ENCODE measurements at places on chromosomes 5 and 9. TPM values are rescaled to one million over a fixed set of nuclear protein-coding genes. Genes with fewer than 3 reads are reported as not detected.

DNA sequence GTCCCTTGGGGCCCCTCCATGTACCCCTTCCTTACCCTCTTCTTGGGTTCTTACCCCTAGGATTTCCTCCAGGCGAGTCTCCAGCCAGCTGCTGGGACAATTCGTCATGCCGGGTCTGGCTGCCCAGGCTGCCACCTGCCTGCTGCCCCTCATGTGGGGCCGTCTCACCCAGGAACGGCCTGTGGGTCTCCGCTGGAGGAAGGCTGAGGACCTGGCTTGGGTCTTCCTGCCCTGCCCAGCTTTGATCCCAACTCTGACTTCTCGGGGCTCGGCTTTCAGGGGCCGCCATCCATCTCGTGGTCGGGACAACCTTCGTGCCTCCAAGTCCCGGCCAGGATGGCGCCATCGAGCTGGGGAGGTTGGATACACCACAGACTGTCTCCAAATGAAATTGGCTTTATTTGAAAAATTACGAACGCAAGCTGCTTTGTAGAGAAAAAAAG lies 38.1 kb downstream of the HMCN2 start:
- no peak for DNase-seq

TPRN gene
- 142 TPM for total RNA-seq

- DNase-seq = no peak
These were observed 154.2 kb downstream of the TMC1 start for GRCh38 chr9:72675586-72675985.

COMMD10 gene
- total RNA-seq = 24.3 TPM

PLAC8L1 gene
- total RNA-seq = not detected

APBA1 gene
- total RNA-seq = 11.3 TPM

DNA sequence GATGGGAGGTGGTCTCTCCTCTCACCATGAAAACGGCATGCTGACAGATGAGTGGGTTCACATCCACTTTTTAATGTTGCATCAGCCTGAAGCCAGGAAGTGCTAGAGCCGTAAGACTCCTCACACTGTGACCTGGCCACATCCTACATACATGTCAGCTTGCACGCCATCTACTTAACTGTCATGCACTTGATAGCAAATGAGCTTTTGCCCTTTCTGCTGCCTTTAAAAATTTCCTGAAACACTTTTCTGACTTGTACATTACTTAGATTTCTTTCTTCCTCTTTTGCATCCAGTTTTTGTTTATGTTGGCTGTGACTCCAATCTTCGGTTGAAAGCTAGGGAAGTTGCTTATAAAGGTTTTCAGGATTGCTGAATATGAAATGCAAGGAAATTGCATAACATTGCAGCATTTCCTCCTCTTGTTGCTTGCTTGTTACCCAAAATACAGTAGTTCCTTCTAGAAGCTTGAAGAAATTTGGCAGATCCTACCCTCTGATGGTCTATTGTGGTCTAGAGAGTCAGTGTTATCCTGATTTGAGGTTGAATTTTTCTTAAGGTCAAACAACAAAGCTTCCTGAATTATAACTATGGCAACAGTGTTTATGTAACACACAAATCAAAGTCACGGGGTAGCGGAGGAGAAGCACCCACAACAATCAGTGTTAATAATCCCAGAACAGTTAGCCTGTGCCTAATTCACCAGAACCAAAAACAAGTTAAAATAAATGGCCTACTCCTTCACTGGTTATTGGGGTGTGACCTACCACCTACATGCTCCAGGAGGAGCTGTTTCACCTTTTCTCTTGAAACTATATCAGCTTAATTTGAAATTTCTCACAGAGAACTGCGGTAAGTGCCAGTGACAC lies 232.5 kb downstream of the ARHGAP26 start:
- DNase-seq = peak; percentile 54

DNA sequence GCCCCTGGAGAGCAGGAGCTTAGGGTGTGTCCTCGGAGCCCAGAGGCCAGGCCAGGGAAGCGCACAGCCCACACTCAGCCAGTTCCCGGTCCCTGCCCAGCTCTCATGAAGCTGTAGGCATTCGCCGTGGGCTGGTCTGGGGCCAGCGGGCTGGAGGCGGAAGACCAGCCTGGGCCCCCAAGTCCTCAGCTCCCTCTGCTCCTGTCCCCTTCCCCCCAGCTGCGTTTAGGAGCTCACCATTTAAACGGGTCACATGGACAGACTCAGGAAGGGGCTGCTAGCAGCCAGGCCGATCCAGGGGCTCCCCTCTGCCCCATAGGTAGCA lies 17.4 kb downstream of the DNLZ start:
- no peak for DNase-seq

GRCh38 chr9:38153152-38153909 lies 84.3 kb upstream of the SHB start:
- no peak for DNase-seq

GRCh38 chr9:76223749-76224340 lies 170.4 kb downstream of the RFK start:
- no peak for DNase-seq

- peak; percentile 63 for DNase-seq
These were observed at the start of gene ANKRD33B for GRCh38 chr5:10563945-10564837. Gene ANKRD33B (plus strand): TSS chr5:10564070. CDS start chr5:10564468, 398 bp downstream.

- no peak for DNase-seq
These were observed 52.6 kb downstream of the NDUFS4 start for GRCh38 chr5:53613061-53613460.

GRCh38 chr9:2749485-2749884 lies 32.2 kb downstream of the KCNV2 start:
- no peak for DNase-seq

TRIM36 gene
- 32.6 TPM for total RNA-seq

GRCh38 chr9:136002881-136003280 lies 41.7 kb upstream of the UBAC1 start:
- no peak for DNase-seq

SNCB gene
- total RNA-seq = not detected

ADAMTS16 gene
- 0.68 TPM for total RNA-seq

MUSK gene
- 2.2 TPM for total RNA-seq

DNA sequence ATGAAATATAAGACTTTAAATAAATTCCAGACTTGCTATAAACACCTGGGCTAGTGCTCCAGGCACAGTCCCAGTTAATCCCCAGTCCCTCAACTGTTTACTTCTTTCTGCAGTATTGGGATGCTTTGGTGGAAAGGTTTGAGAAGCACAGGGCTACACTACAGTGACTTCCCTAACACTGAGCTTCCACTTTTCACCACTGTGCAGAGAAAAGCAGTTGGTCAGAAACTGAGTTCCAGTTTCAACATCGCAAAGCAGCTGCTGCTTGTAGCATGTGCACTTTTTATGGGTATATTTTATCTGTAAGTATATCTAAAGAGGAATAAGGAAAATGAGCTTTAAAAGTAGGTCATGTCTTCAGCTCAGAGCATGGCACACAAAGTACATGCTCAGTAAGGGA lies 339.7 kb downstream of the NTRK2 start:
- DNase-seq = no peak

GRCh38 chr9:130493021-130493420 lies 48.3 kb downstream of the ASS1 start:
- DNase-seq = no peak
